G401 (cell line): ENCODE measurements at places on chromosomes 5 and 9. TPM values are rescaled to one million over a fixed set of nuclear protein-coding genes. Genes with fewer than 3 reads are reported as not detected.

FNBP1 gene
- total RNA-seq: 7.5 and 16.6 TPM in 2 replicates

C9 gene
- not detected in 2 replicates for total RNA-seq

FOXD1 gene
- total RNA-seq: 11.3 and 11.8 TPM in 2 replicates

PFN3 gene
- total RNA-seq: not detected in 2 replicates

PTGDS gene
- 4.7 TPM in 1 of 2 replicates, not detected in the other for total RNA-seq

UBAP1 gene
- total RNA-seq: 55.1 and 58.0 TPM in 2 replicates

SEMA6A gene
- not detected in 2 replicates for total RNA-seq

PCDHGA4 gene
- 0.06 TPM in 1 of 2 replicates, not detected in the other for total RNA-seq

FST gene
- not detected in 2 replicates for total RNA-seq

ZFR gene
- total RNA-seq: 62.1 and 93.9 TPM in 2 replicates

DNAJC18 gene
- 4.1 and 18.8 TPM in 2 replicates for total RNA-seq

ELOVL7 gene
- total RNA-seq: 34.8 and 37.3 TPM in 2 replicates

GRAMD2B gene
- 0.31 and 3.7 TPM in 2 replicates for total RNA-seq

ERCC8 gene
- total RNA-seq: 19.5 and 25.2 TPM in 2 replicates

ARAP3 gene
- total RNA-seq: not detected in 2 replicates

TRAF1 gene
- 0.49 and 0.85 TPM in 2 replicates for total RNA-seq

ENTPD2 gene
- not detected in 2 replicates for total RNA-seq

SLC45A2 gene
- 0.17 TPM in 1 of 2 replicates, not detected in the other for total RNA-seq

AQP3 gene
- not detected in 2 replicates for total RNA-seq

LHX2 gene
- 31.6 and 36.9 TPM in 2 replicates for total RNA-seq

HTR4 gene
- not detected in 2 replicates for total RNA-seq

DMRT3 gene
- total RNA-seq: not detected in 2 replicates

ARL14EPL gene
- total RNA-seq: not detected in 2 replicates

KLHL3 gene
- total RNA-seq: 0.86 and 1.2 TPM in 2 replicates

F2RL1 gene
- 162 and 209 TPM in 2 replicates for total RNA-seq

CDO1 gene
- not detected in 2 replicates for total RNA-seq

CCNI2 gene
- 0.07 TPM in 1 of 2 replicates, not detected in the other for total RNA-seq

SLC4A9 gene
- total RNA-seq: not detected in 2 replicates

GDA gene
- total RNA-seq: not detected in 2 replicates

PTRH1 gene
- 33.3 and 35.0 TPM in 2 replicates for total RNA-seq

BTNL8 gene
- total RNA-seq: not detected in 2 replicates

SOHLH1 gene
- not detected in 2 replicates for total RNA-seq

OR1L6 gene
- not detected in 2 replicates for total RNA-seq

INSL6 gene
- not detected in 2 replicates for total RNA-seq

CAMSAP1 gene
- 18.1 and 19.7 TPM in 2 replicates for total RNA-seq

BHMT2 gene
- total RNA-seq: not detected in 2 replicates

CDHR2 gene
- total RNA-seq: not detected in 2 replicates

GARIN3 gene
- total RNA-seq: not detected in 2 replicates

SMIM33 gene
- total RNA-seq: not detected in 2 replicates
